ENCODE measurements at places on chromosomes 4 and X.

DNA sequence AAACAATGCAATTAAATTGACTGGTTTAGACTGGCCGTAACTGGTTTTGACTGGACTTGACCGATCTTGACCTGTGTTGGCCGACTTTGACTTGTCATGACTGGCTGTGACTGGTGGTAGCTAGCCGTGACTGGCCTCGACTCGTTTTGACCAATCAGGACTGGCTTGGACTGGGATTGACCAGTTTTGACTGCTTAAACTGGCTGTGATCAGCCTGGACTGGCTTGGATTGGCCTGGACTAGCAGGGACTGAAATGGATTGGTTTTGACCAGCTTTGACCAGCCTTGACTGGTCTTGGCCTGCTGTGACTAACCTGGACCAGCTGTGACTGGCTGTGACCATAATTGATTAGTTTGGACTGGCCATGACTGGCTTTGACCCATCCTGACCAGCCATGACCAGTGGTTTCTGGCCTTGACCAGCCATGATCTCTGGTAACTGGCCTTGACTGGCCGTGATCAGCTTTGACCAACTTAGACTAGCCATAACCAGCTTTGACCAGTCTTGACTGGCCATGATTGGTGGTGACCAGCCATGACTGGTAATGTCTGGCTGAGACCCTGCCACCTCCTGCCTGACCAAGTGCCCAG lies 13.1 kb downstream of the SUV39H1 start:
- DNase-seq, result no peak

DNA sequence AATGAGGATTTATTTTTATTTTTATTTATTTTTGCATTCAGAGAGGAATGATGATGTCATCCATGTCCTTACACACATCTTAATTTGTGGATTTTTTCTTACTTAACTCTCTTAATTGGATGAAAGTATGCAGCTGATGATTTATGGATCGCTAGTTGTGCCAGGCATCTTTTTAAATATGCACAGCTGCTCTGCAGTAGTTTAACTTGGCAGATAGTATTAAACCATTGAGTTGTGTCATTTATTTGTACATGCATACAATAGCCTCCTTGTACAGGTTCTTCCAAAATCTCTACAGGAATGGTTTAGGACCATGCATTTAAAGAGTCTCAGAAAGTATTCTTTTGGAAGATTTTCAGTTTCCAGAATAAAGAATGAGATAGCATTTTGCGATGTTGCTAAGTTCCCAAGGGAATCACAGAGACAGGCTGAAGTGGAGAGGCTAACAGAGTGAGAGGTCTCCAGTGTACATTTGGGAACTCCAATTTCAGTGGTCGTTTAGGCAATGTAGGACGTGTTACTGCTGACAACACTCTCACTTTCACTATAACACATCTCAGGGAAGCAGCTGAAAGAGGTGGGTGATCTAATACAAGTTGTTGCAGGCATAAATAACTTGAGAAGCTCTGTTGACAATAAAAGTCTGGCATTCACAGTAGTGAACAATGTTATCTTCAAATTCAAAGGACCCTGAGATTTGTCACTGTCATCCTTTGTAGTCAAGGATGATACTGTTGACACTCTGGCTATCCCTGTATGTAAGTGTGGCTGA lies 49.9 kb upstream of the SCRG1 start:
- DNase-seq, result no peak

DNA sequence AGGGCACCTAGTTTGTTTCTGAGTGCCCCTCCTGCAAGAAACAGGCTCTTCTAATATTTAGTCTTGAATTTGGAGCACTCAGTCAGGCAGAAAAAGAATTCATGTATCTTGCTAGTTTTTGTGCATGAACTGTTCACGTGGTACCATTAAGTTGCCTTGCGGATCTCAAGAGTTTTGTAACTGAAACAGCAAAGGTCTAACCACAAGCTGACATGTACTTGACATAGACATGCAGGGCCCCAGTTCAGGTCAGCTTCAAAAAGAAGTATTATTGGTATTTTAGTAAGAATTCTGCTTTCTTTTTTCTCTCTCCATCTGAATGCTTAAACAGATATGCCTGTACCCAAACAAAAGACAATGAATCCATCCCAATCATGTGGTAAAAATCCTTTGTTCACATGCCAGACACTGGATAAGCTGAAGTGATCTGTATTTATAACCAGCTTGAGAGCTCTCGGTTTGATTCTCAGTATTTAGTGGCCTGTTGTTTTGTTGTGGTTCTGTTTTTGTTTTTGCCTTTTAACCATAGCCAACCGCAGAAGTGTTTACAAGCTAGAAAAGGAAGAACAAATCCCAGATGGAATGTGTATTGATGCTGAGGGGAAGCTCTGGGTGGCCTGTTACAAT lies 13.0 kb downstream of the RGN start:
- no peak for DNase-seq

GRCh38 chr4:1192493-1193205 lies 20.3 kb upstream of the SPON2 start:
- DNase-seq, result no peak

DNA sequence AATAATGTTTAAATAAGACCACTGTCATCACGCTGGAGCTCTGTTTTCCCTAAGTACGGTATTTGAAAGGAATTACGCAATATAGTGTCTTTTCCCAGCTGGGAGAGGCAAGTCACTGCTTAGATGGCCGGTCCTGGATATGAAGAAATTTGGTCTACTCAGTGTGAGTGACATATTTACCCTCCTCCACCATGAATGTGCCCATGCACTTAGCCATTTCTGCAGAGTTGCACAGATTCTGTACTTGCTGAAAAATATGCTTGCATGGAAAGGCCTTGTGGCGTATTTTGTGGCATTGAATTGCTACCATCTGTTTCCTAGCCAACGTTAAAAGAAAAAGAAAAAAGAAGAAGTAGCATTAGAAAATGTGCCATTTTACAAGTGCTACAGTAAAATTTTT lies 73.1 kb downstream of the ADGRL3 start:
- no peak for DNase-seq

DNA sequence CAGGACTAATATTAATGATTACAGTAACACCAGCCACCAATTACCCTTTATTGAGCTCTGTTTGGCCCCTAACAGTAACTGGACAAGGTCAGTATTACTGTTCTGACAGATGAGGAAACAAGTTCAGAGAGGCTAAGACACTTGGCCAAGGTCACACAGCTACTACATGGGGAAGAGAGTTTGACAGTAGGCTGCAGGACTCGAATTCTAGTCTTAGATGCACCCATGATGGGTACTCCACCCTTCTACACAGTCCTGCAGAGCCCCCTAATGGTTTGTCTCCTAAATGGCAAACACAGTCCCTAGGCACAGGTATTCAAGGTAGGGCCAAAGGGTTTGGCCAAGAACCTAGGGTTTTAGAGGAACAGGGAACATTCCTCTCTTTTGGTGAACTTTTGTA lies 93.9 kb downstream of the NSUN7 start:
- DNase-seq, result no peak

DNA sequence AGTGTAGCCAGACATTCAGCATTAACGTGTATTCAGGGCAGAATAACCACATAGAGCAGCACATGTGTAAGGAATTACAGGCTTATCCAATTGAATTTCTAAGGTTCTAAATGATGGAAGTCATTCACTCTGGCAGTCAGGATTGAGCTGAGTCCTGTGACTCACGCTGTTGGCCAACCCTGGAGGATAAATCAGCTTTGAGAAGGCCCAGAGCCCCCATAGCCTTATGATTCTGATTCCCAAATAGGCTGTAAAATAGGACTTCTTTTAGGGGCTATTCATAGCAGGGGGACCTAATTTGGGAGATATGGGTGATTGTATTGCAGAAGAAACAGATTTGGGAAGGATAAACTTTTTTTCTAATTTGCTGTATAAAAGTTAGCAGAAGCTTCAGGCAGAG lies 8.1 kb upstream of the HPF1 start:
- DNase-seq, result no peak

- no peak for DNase-seq
Observed at GRCh38 chr4:54661169-54661568, 3.4 kb downstream of the KIT start.

- DNase-seq, result no peak
Observed at GRCh38 chrX:17987783-17988182, 126.7 kb upstream of the RAI2 start.

- DNase-seq, result no peak
Observed at GRCh38 chr4:41144812-41145211, 69.5 kb downstream of the APBB2 start.

DNA sequence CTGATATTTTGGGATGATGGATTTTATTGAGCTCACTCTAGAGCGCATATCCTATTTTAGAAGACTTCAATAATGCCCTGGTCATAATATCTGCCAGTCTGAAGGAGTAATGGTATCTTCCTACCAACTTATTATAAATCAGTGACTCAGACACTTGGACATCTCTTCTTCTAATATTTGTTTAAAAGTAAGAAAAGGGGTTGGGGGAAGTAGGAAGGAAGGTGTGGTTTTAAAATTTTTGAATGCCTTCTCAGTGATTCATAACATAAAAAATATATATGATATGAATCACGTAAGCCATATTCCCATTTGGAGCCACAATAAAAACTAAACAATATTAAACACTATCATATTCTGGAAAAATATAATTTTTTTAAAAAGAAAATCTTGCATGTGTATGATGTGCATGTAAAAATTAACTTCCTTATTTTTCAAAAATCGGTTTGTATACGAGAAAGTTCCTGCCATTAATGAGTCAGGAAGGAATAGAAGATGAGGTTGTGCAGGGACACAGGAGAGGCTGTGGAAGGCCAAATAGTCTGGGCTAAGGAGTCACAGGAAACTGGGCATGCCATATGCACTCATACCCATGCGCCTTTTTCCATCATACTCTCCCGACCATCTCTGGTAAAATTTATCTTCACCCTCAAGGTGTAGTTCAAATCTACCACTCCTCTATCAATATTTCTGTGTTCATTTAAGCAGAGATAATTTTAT lies 286.5 kb downstream of the EPHA5 start:
- DNase-seq, result no peak

GRCh38 chr4:151715881-151716280 lies 44.9 kb downstream of the GATB start:
- DNase-seq, result no peak

- DNase-seq, result no peak
Observed at GRCh38 chr4:2936773-2937145, 26.4 kb downstream of the NOP14 start.

DNA sequence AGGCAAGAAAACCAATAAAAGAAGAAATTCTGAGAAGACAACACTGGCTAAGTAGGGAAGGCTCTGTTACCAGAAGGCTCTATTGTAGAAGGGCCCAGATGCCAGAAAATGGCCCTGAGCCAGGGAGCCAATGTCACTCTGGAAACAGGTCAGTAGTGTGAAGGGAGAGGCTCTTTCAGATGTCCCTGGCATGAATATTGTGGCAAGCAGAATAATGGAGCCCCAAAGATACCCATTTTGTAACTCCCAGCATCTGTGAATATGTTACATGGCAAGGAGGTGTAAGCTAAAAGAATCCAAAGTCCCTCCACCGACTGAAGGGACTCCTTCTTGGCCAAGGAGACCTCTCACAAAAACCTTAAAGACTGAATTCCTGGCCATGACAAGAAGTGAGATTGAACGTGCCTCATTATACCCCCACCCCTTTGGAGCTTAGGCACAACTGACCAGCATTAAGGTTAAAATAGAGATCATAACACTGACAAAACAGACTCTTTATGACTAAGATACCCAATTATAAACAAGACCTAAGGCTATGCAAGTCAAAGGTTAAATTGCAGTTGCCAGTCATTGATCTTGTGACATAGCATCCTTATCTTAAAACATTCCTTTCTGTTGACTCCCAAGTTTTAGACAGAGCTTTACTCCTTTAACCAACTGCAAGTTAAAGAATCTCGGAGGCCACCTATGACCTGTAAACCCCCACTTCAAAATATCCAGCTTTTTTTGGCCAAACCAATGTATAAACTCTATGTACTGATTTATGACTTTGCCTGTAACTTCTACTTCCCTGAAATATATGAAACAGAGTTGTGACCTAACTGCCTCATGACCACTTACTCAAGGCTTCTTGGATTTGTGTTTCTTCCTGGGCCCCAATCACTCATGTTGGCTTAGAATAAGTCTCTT lies 42.2 kb upstream of the SMIM10 start:
- DNase-seq, result no peak

- peak; percentile 18 for DNase-seq
Observed at GRCh38 chrX:9708923-9709553, 56.6 kb downstream of the GPR143 start.

GRCh38 chr4:143021384-143021783 lies 163.3 kb upstream of the USP38 start:
- peak; percentile 36 for DNase-seq

- no peak for DNase-seq
Observed at GRCh38 chr4:11081006-11081405, 347.7 kb downstream of the HS3ST1 start.

GRCh38 chr4:140094438-140095420 lies 59.3 kb downstream of the MAML3 start:
- no peak for DNase-seq

GRCh38 chr4:162075726-162076125 lies 88.1 kb downstream of the FSTL5 start:
- no peak for DNase-seq

DNA sequence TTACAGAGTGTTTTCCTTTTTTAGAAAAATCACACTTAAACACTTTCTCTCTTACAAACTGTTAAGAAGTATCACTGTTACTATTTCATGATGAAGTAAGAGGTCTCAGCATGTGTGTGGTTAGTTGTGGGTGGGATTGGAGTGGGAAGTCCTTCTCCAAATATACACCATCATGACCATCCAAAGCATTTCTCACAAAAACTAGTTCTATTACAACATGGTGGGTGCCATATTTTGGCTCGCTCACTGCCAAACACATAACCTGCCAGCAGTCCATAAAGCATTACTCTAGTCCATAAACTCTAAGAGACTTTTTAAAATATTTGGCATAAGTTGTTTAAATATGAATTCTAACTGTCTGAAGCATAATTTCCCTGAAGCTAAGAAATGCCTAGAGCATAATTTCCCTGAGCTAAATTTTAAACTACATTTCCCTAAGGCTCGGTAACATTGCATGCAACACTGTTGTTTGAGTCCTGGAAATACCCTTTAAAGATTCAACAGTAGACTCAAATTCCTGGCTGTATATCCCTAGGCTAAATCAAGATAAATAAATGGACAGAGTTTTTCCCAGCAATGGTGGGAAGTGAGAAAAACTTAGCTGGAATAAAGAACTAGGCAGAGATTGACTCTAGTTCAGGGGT lies 415.0 kb upstream of the INTU start:
- DNase-seq, result no peak

DNA sequence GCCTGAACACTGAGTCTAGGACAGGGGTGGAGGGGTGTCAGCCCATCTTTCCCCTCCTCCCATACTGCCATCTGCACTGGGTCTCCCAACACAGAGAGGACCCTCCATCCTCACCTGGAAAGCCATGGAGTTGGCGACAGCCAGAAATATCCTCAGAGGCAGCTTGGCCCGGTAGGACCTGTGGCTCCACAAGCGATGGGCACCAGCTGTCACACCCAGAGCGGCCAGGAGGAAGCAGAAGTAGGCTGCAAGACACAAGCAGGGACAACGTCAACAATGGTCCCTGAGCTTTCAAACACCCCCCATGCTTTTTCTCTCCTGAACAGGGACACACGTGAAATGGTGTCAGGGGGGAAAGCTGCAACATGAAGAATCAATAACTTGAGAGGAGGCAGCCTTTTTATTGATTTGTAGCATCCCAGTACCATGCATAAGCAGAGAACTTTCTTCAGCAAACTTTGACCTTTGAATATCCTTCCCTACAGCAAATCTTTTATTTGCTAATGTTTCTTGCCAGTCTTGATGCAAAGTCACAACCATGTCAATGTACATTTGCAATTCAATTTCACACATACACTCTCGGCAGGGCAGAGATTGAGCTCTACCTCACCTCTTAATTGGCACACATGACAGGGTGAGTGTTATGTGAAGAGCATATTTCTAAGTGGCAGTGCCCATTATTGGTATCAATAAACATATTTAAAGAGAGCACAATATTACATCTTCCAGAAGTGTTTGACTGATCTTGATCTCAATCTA lies 93.2 kb downstream of the SCD5 start:
- no peak for DNase-seq
